Stimulated activated CD4-positive, alpha-beta T cell treated with anti-CD3 and anti-CD28 coated beads, Interleukin-1b, Interleukin-23, amount 100 ng/mL, for 1 hour (primary cell): ENCODE measurements at places on chromosomes 7 and 10.

DNA sequence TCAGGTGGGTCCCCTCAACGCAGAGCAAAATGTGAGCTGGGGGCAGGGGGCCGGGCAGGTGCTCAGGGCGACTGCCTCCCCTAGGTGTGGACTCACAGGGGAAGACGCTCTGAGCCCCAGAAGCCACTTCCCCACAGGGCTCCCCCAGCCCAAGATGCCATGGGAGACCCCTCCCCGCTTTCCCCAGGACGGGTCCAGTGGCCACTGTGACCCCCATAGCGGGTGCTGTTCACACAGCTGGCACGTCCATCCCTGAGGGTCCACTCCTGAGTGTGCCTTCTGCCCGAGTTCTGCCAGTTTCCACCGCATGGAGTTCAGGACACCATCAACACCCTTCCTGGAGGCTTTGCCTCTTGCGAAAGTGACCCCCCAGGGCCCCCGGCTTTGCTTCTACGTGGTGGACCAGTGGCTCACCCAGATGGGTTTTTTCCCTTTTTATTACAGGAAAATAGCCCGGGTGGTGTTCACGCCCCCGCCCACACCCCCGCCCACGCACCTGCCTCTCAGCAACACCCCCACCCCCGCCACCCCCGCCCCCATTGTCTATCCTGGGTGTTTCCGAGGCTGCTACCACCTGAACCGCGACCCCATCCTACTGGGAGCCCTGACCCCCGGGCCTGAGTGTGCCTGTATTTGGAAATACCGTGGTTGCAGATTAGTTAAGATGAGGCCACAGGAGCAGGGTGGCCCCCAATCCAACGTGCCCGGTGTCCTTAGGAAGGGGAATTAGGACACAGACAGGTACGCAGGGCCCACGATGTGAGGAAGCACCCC is 32.0 kb downstream of the ADAP1 start:
- DNase-seq, result no peak

GRCh38 chr10:111267673-111268072 is 190.8 kb downstream of the ADRA2A start:
- no peak for DNase-seq

DNA sequence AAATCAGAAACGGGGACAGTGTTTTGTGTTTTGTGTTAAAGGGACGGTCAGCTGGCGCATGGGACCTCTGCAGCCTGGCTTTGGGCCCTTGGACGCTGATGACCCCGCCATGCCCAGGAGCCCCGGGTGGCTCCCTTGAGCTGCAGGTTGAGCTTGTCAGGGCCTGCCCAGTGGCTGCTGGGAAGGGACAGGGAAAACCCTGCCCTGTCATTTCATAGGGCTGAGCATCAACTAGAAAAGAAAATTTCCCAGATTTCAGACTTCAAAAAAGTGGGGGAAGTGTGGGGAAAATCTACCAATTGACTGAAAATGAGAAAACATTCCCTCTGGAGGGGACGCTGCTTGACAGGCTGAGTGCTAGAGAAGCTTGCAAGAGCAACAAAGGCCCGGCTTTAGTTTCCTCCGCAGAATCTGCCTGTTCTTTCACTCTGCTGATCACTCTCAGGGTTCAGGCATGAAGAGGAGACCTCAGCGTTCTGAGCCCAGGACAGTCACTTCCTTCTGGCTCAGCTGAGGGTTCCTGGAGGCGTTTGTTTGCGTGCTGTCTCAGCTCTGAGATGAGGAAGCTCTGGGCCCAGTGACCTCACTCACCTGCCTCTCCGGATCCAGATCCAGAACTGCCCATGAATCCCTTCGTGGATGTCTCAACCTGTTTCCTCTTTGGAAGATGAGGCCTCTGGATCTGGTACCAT is 18.6 kb upstream of the DNAJB6 start:
- no peak for DNase-seq

DNA sequence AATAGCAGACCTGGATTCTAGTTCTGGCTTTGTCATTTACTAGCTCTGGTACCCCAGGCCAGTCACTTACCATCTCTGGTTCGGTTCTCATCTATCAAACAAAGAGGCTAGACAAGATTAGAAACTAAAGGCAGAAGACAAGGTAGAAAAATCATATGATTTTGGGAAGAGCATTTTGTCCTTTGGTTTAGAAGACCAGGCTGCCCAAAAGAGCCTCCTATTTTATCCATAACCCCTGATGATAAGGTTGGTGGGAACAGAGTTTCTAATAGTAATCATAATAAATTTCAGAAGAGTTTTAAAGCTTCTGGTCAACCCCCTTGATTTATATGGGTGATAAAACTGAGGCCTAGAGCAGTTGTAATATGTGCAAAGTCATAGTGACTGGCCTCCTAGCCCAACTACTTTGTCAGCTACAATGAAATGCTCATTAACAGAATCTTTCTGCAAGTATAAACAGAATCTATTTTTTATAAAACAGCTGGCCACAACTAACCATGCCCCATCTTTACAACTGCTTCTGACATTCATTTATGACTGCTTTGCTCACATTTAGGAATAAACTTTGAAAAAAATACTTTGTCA is 23.4 kb downstream of the COX15 start:
- DNase-seq, result no peak

GRCh38 chr10:56823849-56824248 is 462.8 kb upstream of the ZWINT start:
- DNase-seq, result no peak

DNA sequence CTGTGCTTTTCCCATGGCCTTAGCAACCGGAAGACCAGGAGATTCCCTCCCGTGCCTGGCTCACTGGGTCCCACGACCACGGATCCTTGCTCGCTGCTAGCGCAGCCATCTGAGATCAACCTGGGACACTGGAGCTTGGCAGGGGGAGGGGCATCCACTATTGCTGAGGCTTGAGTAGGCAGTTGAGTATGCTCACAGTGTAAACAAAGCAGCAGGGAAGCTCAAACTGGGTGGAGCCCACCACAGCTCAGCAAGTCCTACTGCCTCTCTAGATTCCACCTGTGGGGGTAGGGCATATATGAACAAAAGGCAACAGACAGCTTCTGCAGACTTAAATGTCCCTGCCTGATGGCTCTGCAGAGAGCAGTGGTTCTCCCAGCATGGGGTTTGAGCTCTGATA is 697.0 kb downstream of the SORCS1 start:
- DNase-seq, result no peak

GRCh38 chr7:103985565-103986126 is 3.8 kb downstream of the RELN start:
- DNase-seq, result no peak

DNA sequence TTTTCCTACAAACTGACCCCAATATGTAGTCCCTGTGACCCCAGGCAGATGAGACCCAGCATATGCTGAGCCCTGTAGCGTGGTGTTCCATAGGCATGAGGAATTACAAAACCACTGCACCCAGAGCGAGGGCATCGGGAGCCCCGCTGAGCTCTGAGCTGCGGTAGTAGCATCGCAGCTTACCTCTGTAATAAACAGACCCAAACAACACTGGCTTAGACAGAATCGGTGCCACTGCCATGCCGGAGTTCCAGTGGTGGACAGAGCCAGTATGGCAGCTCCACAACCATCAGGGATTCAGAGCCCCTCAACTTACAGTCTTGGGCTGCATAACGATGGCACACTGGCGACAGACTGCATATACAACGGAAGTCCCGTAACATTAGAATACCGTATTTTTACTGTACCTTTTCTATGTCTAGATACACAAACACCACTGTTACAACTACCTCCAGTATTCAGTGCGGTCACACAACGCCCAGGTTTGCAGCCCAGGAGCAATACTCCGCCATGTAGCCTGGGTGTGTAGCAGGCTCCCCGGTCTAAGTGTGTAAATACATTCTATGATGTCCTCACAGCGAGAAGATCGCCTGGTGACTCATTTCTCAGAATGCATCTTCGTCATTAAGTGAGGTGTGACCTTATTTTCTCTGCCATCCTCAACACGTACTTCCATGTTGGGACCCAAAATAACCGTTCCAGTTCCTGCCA is 68.8 kb downstream of the PROSER2 start:
- DNase-seq, result no peak

DNA sequence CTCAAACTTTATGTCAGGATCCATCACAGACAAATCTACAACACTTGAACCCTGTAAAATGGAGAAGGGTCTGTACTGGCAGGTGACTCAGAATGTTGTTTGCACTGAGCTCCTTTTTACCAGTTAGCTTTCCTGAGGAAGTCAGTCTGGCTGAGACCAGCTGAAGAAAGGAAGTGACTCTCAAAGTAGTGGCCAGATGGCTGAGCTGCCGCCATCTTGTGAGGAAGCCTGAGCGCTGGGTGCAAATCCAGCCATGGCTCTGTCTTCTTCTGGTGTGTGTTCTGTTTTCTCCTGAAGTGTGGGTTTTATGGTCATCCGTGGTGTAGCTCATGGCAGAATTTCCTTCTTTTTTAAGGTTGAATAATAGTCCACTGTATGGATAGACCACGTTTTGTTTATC is 25.5 kb upstream of the ECHDC3 start:
- no peak for DNase-seq

- no peak for DNase-seq
These were observed 1187.8 kb downstream of the CNTNAP2 start for GRCh38 chr7:147304376-147304775.

GRCh38 chr10:129383651-129384050 is 83.4 kb upstream of the MGMT start:
- DNase-seq, result no peak

GRCh38 chr10:20883552-20883951 is 13.6 kb downstream of the NEBL start:
- no peak for DNase-seq

GRCh38 chr7:100024020-100024619 is 8.7 kb downstream of the ZKSCAN1 start:
- DNase-seq, result no peak

- no peak for DNase-seq
These were observed 215.0 kb downstream of the ACTR3B start for GRCh38 chr7:152974577-152974976.

- DNase-seq, result no peak
These were observed 56.8 kb downstream of the AUTS2 start for GRCh38 chr7:69654849-69655707.

DNA sequence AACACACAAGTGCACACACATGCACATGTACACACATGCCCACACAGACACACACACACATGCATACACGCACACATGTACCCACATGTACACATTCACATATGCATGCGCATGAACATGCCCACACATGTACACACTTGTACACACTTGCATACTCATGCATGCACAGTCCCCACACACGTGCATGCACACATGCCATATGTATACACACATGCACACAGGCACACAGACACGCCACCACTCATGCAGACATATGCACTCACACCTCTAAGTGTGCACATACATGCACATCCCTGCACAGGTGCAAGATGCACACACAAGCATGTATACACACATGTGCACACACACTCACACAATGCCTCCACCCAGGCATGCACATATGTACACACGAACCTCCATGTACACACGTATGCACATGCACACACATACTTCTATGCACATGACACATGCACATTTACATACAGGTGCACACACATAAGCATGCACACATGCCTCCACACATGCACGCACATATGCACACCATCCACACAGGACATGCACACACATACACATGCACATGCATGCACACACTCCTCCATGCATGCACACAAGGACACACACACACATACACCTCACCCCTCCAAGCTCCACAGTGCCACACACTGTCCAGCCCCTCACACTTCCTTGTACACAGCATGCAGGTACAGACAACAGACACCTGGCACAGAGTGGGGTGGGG is 45.8 kb downstream of the YKT6 start:
- no peak for DNase-seq

DNA sequence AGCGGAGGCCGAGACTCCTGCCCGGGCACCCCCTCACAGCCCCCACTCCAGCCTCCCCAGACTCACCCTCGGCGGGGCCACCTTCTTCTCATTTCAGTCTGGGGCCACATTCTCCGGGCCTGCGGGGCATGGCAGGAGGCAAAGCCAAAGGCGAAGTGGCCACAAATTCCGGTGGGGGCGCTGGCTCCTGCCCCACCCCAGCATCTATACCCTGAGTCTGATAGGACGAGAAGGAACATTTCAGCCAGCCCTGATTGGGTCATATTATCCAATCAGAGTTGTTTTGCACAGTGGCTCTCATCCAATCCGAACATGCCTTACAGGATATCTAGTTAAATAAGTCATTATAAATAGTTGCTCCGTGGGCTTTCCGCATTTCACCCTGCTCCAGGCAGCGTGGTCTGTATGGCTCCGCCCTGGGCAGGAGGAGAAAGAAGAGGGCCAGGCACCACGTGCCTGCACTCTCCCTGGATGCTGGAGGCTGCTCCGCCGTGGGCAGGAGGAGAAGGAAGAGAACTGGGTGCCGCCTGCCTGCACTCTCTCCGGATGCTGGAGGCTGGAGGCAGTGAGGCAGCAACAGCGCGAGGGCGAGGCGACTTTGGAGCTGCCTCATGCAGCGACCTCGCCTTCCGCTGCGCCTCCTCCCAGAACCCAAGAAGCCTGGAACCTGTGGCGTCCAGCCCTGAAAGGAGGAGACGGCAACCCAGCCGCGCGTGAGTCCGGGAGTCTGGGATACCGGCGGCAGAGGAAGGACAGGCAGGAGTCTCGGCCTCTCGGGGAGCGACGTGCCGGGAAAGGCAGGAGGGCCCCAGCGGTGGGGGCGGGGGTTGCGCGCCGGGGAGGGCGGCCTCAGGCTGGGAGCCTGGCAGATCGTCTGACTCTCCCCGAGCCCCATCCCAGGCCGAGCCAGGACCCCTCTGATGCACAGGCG is 162.9 kb downstream of the ZNF33B start:
- no peak for DNase-seq
